Thymus (tissue), 14 donors: ENCODE measurements at places on chromosomes 16 and 17.
A peak's percentile ranks its signal among the peaks of the same experiment; 100 is the strongest.

- DNase-seq, result peak; percentile 23
Measured at GRCh38 chr16:12403746-12404658, 399.7 kb downstream of the CPPED1 start.

DNA sequence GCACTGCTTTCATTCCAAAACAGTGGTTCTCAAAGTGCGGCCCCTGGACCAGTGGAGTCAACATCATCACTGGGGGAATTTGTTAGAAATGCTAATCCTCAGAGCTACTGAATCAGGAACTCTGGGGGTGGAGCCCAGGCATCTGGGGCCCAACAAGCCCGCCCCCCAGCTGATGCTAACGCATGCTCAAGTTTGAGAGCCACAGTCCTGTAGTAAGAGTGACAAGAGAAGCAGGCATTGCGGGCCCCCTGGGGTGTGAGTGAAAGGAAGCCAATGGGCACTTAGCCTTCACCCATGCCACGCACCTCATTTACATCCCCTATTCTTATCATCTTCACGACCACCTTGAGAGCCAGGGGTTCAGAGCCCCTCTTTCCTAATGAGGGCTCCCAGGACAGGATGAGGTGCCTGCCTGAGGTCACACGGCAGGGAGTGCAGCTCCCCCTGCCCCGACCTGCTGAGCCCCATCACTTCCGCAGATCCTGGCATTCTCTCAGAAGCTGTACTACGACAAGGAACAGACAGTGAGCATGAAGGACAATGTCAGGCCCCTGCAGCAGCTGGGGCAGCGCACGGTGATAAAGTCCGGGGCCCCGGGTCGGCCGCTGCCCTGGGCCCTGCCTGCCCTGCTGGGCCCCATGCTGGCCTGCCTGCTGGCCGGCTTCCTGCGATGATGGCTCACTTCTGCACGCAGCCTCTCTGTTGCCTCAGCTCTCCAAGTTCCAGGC lies 9.1 kb downstream of the CA4 start:
- DNase-seq, result no peak

DNA sequence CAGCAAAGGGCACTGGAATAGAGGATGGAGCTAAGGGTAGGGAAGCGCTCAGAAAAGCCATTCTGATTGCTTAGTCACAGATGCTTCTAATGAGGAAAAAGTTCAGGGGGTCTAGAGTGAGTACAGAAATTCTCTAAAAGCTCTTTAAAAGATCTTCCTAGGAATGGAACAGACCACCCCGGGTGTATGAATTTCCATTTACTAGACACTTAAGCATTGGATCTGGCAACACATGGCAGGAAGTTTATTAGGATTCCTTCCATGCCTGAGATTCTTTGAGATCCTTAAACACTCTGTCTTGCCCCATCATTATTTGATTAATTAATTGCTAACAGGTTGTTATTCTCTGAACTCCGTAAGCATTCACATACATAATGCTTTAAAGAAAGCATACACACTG lies 8.5 kb downstream of the KRTAP9-7 start:
- DNase-seq, result no peak

DNA sequence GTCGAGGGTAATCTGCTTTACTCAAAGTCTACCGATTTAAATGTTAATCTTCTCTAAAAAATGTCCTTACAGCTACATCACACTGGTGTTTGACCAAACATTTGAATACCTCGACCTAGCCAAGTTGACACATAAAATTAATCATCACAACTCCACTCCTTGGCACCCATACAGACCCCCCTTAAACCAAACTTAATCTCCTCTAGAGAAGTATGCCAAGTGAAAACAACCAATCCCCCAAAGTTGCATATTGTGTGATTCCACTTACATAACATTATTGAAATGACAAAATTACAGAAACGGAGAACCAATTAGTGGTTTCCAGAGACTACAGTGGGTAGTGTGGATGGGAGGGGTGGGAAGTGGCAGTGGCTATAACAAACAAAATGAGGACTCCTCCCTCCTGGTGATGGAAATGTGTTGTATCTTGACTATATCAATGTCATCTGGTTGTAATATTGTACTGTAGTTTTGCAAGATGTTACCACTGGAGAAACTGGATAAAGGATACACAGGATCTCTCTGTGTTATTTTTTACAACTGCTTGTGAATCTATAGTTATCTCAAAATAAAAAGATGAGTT lies 39.4 kb downstream of the CAPNS2 start:
- DNase-seq, result no peak

- peak; percentile 69 for DNase-seq
Measured at GRCh38 chr17:50297407-50297865, 23.2 kb downstream of the TMEM92 start.

DNA sequence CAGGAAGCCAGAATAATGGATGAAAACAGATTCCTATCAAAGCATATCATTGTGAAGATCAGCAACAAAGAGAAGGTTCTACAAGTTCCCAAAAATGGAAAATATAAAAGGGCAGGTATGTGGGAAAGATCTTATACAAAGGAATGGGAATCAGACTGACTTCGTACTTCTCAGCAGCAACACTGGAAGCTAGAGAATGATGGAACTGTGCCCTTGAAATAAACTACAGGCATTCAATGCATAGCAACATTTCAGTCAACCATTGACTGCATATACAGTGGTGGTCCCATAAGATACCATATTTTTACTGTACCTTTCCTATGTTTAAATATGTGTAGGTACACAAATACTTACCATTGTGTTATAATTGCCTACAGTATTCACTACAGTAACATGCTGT lies 30.3 kb upstream of the RAI1 start:
- no peak for DNase-seq

- DNase-seq, result no peak
Measured at GRCh38 chr16:54098247-54098646, 188.3 kb downstream of the IRX3 start.

DNA sequence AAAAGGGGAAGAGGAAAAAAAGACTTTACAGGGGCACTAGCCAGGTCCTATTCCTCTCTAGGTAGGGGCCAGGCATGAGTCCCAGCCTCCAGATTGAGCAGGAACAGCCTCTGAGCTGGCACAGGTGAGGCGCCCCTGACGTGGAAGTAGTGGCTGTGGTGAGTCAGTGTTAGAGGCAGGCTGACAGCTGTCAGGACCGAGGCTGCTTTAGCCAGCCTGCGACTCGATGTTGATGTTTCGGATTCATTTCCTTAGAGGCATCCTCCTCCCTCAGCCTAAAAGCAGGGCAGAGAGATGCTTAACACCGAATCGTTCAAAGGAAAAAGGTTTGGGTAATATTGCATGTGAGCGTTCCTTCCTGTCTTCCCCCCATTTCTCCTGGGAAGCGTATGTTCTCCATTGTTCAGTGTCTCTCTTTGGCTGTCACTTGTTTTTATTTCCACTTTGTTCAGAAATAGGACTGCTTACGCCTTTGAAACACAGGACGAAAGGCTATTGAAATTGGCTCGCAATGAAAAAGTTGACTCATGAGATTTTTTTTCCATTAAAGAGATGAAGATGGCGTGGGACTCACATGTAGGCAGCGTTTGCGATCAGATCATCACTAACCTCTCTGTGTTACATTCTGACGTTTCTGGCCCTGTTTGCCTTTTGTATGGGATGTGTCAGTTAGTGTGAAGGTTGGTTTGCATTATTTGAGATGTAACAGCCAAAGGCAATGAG lies 1.3 kb downstream of the KIAA0513 start:
- DNase-seq, result no peak

DNA sequence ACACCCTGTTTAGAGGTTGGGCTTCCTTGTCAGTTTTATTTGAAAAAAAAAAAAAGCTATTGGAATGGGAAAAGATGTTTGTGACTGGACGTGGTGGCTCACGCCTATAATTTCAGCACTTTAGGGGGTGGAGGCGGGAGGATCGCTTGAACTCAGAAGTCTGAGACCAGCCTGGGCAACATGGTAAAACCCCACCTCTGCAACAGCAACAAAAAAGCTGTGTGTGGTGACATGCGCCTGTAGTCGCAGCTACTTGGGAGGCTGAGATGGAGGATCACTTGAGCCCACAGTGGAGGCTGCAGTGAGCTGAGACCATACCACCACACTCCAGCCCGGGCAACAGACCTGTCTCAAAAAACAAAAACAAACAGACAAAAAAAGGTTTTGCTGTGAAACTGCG lies 66.1 kb upstream of the SIAH1 start:
- DNase-seq, result no peak

DNA sequence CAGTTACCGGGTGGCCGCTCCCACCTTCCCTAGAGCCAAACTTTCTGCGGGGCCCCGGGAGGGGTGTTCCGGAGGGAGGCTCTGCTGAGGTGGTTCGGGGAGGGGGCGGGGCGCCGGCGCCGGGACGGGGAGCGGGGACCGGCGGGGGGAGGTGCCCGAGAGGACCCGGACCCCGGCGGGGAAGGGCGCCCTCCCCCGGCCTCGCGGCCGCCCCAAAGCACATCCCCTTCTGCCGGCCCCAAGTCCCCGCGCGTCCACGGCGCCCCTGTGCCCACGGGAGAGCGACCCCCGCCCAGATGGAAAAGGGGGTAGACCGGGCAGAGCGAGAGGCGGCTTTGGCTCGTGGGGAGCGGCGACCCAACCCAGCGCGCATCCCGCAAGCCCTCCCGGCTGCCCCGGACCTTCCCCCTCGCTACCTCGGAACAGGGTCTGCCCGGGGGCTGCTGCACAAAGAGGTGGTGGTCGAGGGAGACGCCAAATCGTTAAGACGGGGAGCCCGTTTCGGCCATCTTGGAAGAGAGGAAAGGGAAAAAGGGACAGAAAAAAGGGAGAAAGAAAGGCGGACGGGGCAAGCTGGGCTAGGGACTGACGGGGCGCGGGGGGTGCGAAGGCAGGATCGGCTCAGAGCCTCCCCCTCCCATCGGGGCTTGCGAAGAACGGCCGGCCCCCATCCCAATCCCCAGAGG lies 530 bp downstream of the PCGF2 start:
- no peak for DNase-seq

DNA sequence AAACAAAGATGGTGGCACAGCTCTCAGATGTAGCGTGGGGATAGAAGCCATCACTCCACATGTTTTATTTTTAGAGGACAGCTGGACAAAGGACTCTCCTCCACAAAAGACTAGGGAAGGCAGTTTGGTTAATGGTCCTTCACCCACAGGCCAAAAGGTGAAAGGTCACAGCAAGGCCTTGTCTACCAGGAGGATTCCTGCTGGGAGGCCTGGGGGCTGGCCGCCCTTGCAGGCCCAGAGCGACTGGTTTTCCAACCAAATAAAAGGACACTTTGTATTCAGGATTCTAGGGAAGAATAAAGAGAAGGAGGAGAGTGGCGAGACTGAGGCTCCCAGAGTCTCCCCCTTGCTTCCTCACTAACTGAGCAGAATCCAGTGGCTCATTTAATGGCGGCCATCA lies 94.3 kb downstream of the AXIN2 start:
- DNase-seq, result no peak

GRCh38 chr17:45293413-45294211 lies 23.2 kb downstream of the MAP3K14 start:
- DNase-seq, result no peak

DNA sequence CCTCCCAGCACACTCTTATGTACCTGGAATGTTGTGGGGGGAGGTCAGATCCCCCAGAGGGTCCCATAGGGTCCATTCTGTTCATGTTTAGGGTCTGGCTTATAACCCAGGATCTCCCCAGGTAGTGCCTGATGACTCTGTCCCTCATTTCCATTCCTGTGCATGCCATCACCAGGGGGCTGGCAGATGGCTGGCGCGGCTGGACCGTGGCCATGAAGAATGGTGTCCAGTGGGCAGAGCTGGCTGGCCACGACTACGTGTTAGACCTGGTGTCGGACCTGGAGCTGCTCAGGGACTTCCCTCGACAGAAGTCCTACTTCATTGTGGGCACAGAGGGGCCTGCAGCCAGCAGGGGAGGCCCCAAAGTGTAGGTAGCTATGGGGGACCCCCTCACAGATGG lies 35.0 kb upstream of the ALKBH5 start:
- no peak for DNase-seq

GRCh38 chr16:66274335-66275110 lies 92.0 kb upstream of the CDH5 start:
- peak; percentile 35 for DNase-seq

DNA sequence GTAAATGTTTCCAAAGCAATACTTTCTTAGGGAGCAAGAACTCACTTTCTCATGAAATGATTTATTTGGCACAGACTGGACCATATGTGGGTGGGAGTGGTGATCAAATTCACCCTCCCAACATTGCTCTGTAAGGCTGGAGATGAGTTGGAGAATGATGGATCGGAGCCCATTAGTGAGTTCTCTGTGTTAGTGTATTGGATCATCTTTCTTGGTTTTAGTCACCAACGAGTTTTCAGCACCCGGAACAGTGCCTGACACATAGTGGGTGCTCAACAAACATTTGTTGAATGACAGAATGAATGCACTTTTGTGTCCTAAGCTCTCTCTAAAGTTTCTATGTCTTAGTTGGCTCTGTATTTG lies 104.5 kb upstream of the FAM20A start:
- DNase-seq, result no peak

DNA sequence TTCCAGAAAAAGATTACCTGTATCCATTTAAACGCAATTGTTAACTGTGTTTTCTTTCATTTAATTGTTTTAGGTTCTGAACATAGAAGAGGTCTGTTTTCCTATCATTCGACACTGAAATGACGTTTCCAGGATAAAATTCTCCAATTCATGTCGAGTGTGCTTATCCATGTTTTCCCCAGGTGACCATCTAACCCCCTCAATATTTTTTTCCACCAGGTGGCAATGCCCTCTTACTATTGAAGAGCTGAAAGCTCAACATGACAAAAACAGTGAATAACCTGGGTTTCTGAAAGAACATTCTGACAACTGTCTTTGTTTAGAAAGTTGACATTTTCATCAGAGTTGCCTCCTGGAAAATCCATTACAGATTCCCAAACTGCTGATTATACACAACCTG lies 948.7 kb downstream of the KCNJ2 start:
- DNase-seq, result no peak
